Dermis blood vessel endothelial cell (primary cell): ENCODE measurements at places on chromosomes 7 and 10. TPM values are rescaled to one million over a fixed set of nuclear protein-coding genes. Genes with fewer than 3 reads are reported as not detected.

ATOH7 gene
- not detected in 2 replicates for total RNA-seq

PCLO gene
- total RNA-seq = 3.7 and 5.7 TPM in 2 replicates

NPC1L1 gene
- not detected in 2 replicates for total RNA-seq

OR2A12 gene
- total RNA-seq = not detected in 2 replicates

FAM237B gene
- not detected in 2 replicates for total RNA-seq
